Foreskin keratinocyte (primary cell): ENCODE measurements at places on chromosomes 16 and 17. TPM values are rescaled to one million over a fixed set of nuclear protein-coding genes. Genes with fewer than 3 reads are reported as not detected.

QPRT gene
- 80.5 and 91.7 TPM in 2 replicates for total RNA-seq

C17orf78 gene
- total RNA-seq: not detected in 2 replicates

SEPTIN1 gene
- 0.14 TPM in 1 of 2 replicates, not detected in the other for total RNA-seq

ACE gene
- total RNA-seq: 0.14 and 0.17 TPM in 2 replicates

BRCA1 gene
- total RNA-seq: 39.3 and 44.3 TPM in 2 replicates

ZNF19 gene
- 2.0 and 2.9 TPM in 2 replicates for total RNA-seq

TEDC2 gene
- total RNA-seq: 17.7 and 19.8 TPM in 2 replicates

VASN gene
- 1.8 and 2.3 TPM in 2 replicates for total RNA-seq

TAT gene
- not detected in 2 replicates for total RNA-seq

DNA sequence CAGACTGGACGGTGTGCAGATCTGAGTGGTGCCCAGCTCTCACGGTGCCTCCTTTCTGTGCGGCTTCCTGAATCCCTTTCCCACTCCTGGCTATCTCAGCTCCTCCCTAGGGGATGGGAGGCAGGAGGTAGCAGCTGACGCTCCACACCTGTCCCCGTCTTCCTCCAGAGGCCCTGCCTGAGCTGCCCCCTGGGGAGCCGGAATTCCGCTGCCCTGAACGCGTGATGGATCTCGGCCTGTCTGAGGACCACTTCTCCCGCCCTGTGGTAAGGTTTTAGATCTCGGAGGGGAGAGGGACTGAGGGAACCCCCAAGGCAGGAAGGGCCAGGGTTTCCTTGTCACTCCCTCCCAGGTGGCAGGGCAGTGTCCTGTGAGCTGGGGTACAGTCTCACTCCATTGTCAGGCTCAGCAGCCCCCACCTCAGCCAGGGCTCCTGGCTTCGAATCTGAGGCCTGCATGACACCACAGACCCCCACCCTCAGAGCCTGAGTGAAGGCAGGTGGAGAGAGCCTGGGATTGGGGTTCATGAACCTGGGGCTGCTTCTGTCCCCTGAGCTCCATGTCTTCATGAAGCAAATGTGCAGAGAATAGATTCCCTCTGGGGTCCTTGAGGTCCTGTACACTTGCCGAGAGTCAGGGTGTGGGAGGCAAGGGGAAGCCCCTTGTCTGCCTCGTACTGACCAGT is 6.6 kb downstream of the DEF8 start:
- no peak for DNase-seq

DNA sequence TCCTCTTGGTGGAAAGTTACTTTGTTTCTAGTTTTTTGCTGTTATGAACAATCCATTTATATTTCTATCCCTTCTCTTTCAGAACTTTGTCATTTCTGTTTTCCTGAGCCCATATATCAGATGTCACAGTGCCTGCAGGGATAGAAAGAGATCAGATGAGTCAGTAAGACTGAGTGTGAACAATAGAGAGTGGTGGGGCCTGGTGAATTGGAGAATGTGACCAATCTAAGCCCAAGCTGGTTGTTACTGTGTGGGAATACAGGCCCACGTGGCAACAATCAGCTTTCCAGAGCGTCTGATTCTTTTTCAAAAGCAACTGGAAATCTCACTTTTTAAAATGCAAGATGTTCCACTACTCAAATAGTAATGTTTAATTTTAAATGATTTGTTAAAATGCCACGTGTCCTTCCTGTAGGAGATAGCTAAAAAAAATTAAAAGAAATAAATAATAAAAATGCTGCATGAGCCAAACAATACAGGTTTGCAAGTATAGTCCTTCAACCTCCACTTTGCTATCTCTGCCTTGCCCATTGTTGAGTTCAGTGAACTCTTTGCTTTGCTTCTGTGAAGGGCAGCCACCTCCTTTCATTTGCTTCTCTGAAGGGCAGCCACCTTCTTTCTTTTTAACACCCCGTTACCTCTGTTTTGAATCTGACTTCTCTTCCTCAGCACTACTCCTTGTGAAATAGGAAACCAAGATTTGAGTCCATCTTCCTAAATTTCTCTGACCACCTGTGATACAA is 9.6 kb downstream of the DCTN5 start:
- no peak for DNase-seq

DNA sequence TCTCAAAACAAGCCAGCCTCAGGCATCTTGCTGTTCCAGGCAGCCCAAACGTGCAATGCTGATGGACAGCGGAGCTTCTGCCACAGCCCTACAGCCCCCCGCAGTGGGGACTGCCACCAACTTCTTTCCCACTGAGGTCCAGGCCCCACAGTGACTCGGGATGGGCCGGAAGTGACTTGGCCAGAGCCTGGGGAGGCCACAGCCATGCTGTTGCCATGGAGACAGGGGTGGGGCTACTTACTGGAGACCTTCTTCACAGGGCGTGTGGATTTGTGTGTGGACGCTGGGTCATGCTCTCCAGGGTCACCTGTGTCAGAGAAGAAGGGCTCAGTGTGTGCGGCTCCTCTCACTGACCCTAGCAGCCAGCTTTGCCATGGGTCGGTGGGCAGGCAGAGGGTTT is 15.0 kb downstream of the TRIM25 start:
- DNase-seq: no peak

DNA sequence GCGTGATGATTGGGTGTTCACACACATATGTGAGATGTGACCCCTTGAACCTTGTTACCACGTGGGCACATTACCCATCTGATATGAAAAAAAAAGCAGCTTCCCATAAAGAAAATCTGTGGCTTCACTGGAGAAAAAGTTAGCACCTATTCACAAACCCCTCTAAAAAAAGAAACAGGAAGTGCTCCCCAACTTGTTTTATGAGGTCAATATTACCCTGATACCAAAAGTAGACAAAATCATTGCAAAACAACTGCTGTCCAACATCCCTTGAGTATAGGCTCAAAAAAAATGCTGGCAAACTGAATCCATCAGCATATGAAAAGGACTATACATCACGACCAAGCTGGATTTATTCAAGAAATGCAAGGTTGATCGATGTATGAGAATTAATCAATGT is 99.7 kb upstream of the RBL2 start:
- DNase-seq: no peak

- DNase-seq: peak; percentile 35
Observed at GRCh38 chr16:59342669-59343068, 608.6 kb upstream of the GOT2 start.

DNA sequence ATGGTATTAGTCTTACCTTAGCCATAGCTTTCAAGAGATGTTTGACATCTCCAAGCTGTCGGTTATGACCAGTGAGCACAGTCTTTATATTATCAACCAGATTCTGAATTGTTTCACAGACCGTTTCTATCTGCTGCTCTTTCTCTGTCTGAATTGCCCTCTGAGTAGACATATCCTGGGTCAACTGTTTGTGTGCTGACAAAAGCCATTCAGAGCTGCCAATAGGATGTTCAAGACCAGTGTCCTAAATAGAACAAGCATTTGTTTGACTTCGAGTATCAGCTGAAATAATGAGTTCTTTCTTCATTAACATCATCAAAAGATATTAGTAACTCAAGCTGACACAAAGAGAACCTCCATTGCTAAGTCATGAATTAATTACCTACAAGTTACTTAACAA is 14.9 kb upstream of the ARL6IP1 start:
- DNase-seq: no peak

GRCh38 chr16:77399066-77399465 is 35.8 kb downstream of the ADAMTS18 start:
- no peak for DNase-seq

GRCh38 chr17:2122641-2123302 is 67.9 kb downstream of the HIC1 start:
- DNase-seq: peak; percentile 42

DNA sequence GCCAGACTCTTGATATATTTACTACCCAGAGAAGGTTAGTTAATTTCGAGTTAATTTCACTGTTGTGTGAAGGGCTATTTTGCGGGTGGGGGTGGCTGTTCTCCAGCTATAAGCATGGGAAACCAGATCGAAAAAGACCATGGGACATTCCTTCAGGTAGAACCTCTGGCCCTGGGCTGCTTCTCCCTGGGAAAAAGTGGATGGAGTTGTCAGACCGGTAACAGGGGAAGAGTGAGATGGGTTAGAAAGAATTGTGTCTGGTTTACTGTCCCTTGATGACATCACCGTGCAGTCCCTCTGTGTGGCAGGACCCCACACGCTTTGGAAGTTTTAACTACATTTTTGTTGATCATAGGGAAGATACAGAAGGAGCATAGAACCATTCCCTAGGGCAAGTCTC is 296.3 kb downstream of the RBFOX1 start:
- no peak for DNase-seq

GRCh38 chr17:13521784-13522183 is 79.9 kb downstream of the HS3ST3A1 start:
- DNase-seq: no peak

DNA sequence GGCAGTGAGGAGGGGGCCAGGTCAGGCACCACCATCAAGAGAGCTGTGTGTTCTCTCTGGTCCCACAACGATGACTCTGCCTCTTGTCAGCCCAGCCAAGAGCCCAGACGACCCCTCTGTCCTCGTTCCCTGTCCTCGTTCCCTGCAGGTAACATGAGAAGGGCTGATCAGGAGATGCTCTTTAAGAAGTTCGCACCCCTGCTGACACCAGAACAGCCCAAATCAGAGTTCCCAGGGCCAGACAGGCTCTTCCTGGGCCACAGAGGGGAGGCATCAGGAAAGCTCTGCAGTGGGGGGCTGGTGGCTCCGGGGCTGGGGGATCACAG is 13.5 kb upstream of the DNAI2 start:
- no peak for DNase-seq

DNA sequence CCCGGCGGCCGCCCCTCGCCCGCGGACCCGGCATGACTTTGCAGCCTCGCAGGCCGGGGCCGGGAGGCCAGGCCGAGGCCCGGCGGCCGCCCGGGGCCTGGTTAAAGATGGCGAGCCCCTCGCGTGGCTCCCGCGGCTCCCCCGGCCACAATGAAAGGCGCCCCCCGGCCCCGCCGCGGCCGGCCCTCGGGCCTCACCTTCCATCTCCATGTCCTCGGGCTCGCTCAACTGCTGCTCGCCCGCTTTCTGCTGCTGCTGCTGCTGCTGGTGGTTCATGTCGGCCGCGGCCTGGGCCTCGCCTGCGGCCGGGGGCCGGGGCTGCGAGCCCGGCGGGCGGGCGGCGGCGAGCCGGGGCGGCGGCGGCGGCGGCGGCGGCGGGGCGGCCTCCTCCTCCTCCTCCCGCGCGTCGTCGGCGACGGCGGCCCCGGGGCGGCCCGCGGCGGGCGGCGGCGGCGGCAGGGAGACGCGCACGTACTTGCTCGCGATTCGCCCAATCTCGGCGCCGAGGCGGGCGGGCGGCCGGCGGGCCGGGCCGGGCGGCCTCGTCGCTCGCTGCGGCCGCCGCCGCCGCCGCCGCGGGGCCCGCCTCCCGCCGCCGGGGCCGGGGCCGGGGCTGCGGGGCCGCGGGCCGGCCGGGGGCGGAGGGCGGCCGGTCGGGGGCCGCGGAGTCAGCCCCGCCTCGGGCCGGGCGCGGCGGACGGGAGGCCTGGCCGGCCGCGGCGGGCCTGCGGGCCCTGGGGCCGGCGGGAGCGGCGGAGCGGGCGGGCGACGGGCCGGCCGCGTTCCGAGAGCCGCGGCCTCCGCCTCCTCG is 491 bp downstream of the USP7 start:
- no peak for DNase-seq

DNA sequence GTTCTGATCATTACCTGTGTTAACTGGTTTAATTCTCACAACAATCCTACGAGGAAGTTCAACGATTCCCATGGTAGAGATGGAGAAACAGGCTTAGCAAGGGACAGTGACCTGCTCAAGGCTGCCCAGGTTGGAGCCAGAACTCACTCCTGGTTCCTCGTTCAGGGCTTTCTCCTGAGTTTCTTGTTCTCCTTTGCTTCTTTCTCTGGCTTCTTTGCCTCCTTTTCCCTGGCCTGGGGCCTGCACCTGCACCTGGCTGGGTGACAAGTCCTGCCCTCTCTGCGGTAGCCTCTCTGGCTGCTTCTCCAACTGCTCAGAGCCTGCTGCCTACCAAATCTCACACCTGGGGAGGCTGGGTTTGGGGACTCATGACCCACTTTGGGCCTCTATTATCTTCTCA is 2.8 kb downstream of the CCL22 start:
- DNase-seq: no peak

DNA sequence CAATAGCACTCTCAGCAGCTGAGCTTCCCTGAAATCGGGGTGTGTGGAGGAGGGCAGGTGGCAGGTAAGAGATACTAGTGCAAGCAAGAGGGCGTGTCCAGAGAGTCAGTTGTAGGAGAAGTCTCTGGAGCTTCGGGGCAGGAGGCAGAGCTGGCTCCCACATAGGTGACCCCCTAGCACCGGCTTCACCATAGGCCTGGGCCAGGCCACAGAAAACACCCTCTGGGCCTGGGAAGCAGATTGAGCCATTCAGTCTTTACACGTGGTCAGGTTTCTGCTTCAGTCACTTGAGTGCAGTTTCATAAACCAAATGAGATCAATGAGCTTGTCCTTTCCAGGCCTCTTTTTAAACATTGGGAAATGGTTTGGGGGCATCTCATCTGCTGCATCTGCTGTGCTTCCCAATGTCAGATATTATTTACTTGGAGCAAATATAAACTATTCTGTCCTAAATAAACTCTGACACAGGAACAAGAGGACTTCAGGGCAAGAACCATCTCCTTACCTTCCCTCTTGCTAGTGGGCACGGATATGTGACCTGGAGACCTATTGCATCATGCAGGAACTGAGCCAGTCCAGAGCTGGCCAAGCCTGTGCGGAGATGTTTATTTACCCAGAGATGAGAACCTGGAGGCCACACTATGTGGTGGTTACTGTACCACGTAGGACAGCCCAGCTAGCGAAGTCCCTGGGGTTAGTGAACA is 16.1 kb downstream of the CCR7 start:
- no peak for DNase-seq

- DNase-seq: no peak
Observed at GRCh38 chr16:81855552-81856153, 76.6 kb downstream of the PLCG2 start.

DNA sequence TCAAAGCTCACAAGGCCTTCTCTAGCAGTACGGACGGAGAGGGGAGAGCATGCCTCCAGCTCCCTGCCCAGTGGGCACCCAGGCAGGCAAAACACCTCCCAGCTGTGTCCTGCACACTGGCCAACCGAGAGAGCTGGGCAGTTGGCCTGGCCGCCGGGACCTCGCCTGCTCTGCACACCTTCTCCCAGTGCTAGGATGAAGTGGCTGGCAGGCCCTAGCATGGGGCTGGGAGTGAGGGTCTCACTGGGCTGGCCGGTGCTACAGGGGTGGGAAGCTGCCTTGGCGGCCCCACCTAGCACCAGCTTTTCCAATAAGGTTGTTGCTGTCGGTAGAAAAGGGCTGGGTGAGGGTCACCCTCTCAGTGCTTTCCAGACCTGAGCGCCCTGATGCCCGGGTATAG is 60.2 kb downstream of the SDK2 start:
- DNase-seq: no peak

DNA sequence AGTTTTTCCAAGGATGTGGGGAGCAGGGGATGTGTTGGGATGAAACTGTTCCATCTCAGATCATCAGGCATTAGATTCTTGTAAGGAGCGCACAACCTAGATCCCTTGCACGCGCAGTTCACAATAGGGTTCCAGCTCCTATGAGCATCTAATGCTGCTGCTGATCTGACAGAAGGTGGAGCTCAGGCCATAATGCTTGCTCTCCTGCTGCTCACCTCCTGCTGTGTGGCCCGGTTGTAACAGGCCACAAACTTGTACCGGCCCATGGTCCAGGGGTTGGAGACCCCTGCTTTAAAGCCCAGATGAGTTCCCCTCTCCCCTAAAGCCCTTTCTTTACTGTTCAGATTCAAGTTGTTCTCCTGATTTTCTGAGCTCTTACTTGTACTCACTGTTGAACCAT is 44.8 kb downstream of the RNF135 start:
- no peak for DNase-seq

GRCh38 chr17:44205962-44206824 is 6.5 kb upstream of the ATXN7L3 start:
- no peak for DNase-seq
